Daoy (cell line): ENCODE measurements at places on chromosomes 5 and 9.

GRCh38 chr5:6781716-6782115, 68.5 kb downstream of the TENT4A start:
- no peak for DNase-seq

GRCh38 chr9:14824481-14824880, 85.7 kb downstream of the FREM1 start:
- DNase-seq, result no peak

DNA sequence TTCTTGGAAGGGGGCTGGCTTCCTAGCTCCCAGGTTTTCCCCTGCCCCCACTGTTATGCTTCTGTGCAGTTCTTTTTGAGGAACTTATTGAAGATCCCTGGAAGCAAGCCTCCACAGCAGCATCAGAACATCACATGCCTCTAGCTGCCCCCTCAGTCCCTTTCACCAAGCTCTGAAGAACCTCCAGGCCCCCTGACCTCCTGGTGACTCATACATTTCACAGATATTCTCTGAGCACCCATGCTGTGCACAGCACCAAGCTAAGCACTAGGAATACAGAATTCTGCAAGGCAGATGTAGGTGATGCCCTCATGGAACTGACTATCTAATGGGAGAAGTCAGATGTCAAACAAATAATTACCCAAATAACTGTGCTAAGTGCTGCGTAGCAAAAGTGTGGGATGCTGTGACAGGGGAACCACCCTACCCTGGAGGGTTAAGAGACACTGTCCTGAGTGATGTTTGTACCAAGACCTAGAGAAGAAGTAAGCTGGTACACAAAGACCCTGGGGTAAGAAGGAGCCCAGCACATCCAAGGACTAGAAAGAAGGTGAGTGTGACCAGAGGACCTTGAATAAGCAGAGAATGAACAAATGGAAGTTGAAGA, 213.7 kb upstream of the NR4A3 start:
- peak; percentile 20 for DNase-seq

- DNase-seq, result peak; percentile 21
Measured at GRCh38 chr9:100700689-100701318, 122.9 kb downstream of the CAVIN4 start.

- no peak for DNase-seq
Measured at GRCh38 chr5:58016358-58016757, 443.5 kb downstream of the PLK2 start.

DNA sequence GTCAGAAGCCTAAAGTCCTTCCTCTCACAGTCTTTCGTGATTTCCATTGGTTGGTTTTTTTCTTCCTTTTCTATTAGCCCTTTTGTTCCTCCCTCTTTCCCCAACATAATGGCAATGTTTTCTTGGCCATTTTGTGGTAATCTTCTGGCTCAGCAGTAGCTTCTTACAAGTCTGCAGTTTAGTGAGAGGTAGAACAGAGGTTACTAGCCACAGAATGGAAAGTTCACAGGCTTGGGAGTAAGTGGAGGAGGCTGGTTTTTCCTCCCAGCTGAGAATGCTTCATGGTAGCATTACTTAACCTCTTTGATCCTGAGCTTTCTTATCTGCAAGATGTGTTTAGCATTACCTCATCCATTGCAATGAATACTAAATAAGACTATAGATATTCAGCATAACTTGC, 346.9 kb downstream of the NFIB start:
- no peak for DNase-seq

- DNase-seq, result no peak
Measured at GRCh38 chr5:160352308-160352707, 18.1 kb downstream of the C1QTNF2 start.

GRCh38 chr9:121404906-121405305, 34.9 kb upstream of the STOM start:
- DNase-seq, result no peak

DNA sequence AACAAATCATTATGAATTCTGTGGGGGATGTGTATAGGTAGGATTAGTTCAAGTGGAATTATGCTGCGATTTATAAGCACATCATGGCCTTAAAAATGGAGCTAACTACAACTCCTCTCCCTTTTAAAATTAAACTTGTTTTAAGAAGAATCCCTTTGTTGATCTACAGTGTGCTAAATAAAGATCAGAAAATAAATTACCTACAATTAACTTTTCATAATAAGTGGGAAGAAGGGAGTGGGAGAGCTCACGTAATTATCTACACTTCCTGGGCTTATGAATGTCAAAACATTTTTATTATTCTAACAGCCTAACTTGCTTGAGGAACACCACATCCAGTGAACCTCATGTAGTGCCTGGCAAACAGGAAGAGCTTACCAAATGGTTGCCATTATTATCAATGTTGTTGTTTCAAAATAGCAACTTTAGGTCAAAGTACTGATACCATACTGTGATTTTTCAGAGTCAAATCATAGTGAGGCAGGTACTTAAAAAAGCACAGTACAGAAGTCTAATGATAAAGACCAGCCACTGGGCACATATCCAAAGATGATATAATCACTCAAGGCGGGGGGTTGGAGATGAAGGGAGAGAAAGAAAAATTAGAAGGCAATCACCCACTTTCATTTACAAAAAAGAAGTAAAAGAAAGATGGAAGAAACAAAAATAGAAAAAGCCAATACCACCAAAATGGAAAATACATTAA, 174.0 kb downstream of the RAPGEF6 start:
- no peak for DNase-seq

DNA sequence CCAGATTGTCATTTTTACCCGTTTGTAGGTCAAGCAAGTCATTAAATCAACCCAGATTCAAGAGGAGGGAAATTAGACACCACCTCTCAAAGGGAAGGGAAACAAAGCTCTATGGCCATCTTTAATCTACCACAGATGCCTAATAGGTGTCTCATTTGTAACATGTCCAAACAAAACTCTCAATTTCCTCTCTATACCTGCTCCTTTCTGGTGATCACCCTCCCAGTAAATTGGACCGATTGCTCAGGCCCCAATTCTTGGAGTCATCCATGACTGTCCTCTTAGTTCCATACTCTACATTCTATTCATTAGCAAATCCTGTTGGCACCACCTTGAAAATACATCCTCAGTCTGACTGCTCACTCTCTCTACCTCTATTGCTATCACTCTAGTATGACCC, 22.1 kb upstream of the UGCG start:
- no peak for DNase-seq

GRCh38 chr5:77356740-77357139, 135.4 kb downstream of the WDR41 start:
- peak; percentile 72 for DNase-seq

DNA sequence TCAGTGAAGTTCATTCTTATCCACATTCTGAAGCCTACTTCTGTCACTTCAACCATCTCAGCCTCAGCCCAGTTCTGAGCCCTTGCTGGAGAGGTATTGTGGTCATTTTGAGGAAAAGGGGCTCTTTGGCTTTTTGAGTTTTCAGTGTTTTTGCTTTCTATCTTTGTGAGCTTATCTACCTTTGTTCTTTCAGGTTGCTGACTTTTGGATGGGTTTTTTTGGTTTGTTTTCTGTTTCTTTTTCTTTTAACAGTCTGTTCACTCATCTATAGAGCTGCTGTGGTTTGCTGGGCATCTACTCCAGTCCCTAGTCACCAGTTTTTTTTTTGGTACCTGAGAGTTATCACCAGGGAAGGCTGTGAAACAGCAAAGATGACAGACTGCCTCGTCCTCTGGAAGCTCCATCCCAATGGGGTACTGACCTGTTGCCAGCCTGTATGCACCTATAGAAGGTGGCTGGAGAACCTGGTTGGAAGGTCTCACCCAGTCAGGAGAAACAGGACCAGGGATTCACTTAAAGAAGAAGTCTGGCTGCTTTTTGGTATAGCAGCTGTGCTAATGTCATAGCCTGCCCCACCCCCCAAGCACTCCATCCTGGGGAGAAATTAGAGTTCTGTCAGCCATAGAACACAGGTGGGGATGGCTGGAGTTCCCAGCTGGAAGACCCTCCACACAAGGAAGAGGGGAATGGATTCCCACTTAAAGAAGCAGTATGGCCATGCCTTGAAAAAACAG, 138.6 kb upstream of the TSLP start:
- no peak for DNase-seq

DNA sequence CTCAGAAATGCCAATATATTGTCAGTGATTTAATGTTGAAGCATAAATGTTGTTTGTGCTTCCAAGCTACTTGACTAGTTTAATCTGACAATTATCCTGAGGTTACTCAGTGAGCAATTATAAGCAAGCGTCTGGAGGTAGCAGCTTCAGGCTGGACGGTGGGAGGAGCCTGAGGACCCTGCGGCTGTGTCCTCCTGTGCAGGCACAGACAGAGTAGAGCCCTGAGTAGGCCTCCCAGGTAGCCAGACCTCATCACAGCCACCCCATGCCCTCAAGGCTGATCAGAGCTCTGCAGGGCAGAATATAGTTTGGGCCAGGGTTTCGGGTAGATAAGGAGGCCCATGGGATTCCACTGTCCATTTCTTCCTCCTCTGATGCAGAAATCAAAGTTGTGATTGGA, 153.6 kb downstream of the DRD1 start:
- DNase-seq, result no peak

DNA sequence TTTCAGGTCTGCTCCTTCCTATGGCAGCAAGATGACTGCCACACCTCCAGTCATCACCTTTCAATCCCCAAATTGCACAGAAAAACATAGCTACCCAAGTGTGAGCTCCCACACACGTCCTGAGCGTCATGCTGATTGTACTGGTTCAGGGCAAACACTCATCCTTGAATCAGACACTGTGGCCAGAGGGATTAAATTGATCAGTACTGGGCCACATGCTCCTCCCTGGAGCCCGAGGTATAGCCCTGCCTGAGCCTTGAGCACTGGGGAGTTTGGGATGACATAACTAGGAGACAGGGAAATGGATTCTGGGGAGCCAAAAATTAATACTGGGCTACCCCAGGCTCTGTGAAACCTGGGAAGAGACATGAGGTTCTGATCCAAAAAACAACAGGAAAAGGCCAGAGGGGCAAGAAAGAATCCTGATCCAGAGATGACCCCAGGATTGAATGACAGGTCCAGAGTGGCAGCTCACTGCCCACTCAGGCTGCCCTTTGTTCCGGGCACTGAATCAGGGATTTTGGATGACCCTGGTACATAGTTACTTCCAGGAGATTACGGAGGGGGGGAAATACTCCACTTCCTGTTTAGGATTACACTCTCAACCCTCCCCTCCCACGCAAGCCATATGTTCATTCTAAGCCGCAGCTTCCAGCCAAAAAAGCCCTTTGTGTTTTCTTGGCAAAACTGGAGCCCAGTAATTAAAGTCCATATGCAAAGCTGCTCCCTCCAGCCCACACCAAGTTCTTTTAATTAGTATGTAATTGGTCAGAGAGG, 141.6 kb upstream of the SPRY4 start:
- DNase-seq, result peak; percentile 56

GRCh38 chr5:23029290-23029689, 176.1 kb upstream of the CDH12 start:
- no peak for DNase-seq

GRCh38 chr9:136617746-136618579, 44.8 kb upstream of the EGFL7 start:
- DNase-seq, result no peak

DNA sequence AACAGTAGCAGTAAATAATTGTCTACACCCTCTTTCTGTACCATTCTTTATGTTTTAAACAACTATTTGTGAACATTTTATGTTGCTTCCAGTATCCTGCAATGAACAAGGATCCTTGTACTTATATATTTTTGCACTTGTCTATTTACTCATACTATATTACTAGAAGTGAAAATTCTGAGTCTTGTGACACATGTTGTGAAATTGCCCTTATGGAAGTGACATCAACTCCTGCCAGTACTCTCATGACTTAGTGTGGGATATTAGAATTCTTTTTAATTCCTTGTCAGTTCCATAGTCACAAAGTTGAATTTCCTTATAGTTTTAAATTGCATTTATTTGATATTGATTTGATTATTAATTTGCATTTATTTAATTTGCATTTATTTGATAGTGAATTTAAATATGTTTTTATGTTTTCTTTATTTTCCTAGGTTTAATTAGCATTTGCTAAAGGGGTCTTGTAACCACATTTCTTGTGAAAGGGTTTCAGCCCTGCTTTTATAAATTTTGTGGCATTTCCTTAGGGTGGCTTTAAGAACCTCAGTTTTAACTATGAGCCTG, 27.7 kb downstream of the PARP8 start:
- no peak for DNase-seq

DNA sequence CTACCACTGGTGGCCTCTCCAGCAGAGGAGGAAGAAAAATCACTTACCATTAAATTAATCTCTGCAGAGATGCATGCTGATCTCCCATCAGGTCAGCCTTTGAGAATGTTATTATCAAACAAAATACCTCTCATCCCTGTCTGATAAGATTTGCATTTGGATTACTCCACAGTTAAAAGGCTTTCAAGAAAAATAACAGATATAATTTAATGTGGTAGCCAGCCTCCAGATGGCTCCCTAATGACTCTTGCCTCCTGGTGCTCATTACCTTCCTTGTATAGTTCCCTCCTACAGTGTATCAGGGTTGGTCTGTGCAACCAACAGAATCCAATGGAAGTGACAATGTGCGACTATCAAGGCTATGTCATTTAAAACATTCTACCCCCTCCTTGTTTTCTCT, 63.6 kb upstream of the TNPO1 start:
- DNase-seq, result no peak

GRCh38 chr5:112106878-112107277, 312.2 kb downstream of the EPB41L4A start:
- DNase-seq, result no peak
